ENCODE measurements at places on chromosomes 6 and 20.

- DNase-seq: no peak
These were observed 171.3 kb downstream of the ANKRD60 start for GRCh38 chr20:58056921-58057686.

DNA sequence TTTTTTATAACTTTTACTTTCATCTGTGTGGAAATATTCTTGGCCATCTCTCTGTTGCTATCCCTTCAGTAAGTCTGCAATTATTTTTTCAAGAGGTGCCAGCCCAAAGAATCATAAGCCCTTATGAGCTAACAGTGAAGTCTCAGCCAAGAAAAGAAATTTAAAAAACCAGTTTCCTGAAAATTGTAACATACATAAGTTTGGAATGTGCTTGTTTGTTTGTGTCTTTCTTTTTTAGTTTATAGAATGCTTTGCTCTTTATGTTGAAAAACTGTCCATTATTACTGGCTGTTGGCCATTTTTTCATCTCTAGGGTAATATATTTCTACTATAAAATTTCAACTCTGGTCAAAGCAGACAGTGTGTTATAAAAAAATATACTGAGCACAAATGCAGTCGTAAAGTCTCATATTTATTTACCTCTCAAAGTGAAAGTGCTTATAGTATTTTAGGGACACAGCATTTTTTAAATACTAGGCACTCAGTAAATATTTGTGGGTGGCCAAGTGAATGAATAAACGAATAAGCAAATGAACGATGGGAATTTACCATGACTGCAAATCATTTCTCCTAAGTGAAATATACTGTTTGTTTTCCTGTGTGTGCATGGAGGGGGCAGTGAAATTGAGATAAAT, 659.7 kb downstream of the KIF16B start:
- DNase-seq: no peak

GRCh38 chr20:14918976-14919375, 581.6 kb upstream of the FLRT3 start:
- DNase-seq: no peak

- no peak for DNase-seq
These were observed 431.8 kb upstream of the MAN1A1 start for GRCh38 chr6:119781365-119781764.

DNA sequence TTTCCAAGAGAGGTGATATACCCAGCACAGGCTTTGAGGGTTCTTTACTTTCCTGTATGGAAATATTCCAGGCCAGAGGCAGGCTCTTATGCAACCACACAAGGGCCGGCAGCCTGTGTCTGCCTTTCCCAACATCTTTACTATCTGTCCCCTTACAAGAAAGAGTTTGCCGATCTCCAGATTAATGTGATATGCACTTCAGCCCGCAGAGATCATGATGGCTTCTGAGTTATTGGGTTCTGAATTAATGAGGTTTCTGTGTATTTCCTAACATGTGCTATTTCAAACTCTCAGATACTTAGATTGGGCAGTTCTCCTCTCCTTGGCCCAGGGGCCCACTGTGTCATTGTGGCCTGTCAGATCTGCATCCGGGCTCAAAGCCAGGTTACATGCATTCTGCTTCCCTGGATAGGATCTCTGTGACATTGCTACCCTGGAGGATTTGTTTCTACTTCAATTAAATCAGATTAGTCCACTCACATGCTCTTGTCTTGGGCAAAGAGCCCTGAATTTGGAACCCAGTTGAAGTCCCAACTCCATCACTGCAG, 56.6 kb downstream of the TGM2 start:
- DNase-seq: no peak

- DNase-seq: no peak
These were observed 23.6 kb downstream of the VPS52 start for GRCh38 chr6:33247977-33248642.

GRCh38 chr6:80636689-80637088, 530.2 kb downstream of the BCKDHB start:
- DNase-seq: no peak

DNA sequence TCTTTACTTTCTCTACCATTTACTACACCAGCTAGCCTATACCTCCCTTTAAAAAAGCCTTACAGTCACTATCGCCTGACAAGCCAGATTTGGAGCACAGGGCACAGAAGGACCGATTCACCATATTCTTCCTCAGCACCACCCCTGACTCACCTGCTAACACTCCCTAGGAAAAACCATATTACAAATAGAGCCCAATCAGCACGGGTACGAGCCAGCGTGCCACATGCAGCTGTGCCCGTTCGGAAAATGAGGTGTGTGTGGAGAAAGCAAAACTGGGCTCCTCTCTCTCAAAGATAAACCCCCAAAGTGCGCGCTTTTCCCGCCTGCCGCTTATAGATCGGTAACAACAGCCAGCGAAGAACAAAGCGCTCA, 1.2 kb downstream of the SYNCRIP start:
- DNase-seq: no peak

- DNase-seq: no peak
These were observed 15.8 kb downstream of the FOXF2 start for GRCh38 chr6:1405221-1405620.

DNA sequence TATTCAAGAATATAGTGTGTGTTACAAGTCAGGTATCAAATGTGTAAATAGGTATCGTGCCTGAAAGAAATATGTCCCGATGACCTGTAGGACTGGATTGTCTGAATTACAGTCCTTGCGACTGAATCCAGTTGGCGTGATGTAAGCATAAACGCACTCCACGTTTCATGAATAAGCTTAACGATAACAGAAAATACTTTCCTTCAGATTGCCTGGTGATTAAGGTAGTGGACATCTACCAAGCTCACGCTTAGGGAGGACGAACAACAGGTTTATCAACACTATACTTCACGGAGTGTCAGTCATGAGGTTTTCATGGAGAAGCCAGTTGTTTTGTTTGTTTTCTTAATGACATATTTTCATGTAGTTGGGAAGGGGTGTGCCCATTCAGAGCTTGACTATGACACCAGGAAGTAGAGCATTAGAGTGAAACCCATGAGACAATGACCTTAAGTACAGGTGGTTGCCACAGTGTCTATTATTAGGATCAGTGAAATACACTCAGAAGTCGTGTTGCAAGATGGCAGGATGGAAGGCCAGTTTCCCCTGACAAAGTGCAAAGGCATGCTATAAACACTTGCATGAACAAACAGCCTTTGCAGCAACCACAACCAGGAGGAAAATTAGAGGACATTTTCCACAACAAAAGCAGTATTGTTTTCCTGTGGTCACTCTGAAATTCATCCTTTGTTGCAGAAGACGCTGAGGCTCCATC, 305.8 kb upstream of the PRDM1 start:
- no peak for DNase-seq

- DNase-seq: no peak
These were observed 90.1 kb upstream of the FERMT1 start for GRCh38 chr20:6212903-6213302.

DNA sequence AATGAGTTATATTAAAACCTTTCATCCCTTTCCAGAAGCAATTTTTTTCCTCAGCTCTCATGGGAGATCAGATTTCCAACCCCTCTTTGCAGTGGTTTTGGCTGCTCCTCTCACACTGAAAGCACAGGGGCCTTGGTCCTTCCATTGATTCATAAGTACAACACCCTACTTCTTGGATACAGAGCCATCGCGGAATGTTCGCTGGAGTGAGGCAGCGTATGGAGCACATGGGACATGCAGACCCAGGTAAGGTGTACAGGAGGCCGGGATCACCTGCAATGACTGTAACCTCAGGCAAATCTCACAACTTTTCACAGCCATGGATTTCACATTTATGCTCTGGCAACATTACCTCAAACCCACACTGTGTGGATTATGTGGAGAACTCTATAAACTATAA, 75.2 kb upstream of the HEY2 start:
- DNase-seq: no peak

GRCh38 chr6:72048080-72048479, 161.7 kb downstream of the RIMS1 start:
- no peak for DNase-seq

DNA sequence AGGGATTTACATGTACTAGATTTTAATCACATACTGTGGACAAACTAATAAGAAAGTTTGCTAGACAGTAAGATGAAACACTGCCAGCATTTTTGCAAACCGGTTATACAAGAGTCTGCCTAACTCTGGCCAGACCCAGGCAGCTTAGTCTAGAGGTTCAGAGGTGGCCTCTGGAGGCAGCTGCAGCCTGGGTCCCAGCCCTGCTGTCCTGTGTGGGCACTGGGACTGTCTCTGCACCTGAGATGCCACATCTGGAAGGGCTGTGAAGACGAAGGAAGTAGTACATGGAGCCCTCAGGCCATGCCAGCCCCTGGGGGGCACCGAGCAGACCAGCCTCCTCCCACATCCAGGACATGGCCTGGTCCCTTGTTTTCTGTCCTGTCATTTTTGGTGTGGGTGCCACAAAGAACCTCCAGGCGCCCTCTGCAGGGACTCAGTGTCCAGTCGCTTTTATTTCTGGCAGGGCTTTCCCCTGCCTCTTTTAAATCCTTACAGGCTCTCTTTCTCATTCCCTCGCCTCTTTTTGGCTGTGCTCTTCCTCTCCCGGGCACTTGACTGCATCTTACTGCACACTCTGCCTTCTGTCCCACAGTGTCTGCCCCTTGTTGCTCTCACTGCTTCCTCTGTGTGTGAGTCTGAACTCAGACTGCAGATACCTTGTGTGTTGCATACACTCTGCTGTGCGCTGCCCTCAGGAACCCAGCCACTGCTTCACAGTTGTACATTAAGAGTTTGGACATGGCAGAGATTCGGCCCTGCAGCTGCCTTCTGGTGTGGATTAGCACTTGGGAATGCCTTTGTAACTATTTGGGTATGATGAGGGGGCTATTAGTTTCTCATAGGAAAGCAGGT, 216.7 kb downstream of the ZDHHC14 start:
- no peak for DNase-seq

DNA sequence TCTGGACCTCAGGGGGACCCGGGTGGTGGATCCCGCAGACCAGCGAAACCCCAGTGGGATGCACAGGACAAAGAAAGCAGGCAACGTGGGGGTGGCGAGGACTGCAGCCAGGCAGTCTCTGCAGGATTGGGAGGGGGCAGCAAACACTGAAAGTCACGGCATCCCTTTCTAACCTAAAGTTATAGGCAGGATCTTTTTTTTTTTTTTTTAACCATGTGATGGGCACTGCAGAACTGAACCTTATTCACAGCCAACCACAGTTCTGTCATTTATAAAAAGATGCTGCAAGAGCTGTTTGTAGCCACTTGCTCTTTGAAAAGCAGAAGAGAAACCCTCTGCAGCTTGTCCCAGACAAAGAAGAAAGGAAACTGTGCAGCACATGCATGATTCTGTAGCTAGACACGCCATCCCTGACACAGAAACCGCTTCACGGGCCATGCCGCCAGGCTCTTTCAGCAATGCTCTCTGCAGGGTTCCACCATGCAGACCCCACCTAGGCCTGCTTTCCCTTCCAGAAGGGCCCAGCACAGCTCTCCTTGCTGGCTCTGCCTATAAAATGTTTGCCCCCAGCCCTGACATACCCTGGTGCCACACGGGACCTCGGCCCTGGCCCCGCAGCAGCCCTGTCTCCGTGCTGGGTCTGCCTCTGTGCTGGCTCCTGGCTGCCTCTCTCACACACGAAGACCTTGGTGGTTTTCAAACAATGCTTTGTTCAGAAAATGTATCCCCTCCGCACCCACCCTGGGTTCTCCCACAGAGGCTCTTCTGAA, 70.8 kb downstream of the PYGB start:
- no peak for DNase-seq

GRCh38 chr6:117498159-117498558, 15.7 kb downstream of the DCBLD1 start:
- DNase-seq: no peak

DNA sequence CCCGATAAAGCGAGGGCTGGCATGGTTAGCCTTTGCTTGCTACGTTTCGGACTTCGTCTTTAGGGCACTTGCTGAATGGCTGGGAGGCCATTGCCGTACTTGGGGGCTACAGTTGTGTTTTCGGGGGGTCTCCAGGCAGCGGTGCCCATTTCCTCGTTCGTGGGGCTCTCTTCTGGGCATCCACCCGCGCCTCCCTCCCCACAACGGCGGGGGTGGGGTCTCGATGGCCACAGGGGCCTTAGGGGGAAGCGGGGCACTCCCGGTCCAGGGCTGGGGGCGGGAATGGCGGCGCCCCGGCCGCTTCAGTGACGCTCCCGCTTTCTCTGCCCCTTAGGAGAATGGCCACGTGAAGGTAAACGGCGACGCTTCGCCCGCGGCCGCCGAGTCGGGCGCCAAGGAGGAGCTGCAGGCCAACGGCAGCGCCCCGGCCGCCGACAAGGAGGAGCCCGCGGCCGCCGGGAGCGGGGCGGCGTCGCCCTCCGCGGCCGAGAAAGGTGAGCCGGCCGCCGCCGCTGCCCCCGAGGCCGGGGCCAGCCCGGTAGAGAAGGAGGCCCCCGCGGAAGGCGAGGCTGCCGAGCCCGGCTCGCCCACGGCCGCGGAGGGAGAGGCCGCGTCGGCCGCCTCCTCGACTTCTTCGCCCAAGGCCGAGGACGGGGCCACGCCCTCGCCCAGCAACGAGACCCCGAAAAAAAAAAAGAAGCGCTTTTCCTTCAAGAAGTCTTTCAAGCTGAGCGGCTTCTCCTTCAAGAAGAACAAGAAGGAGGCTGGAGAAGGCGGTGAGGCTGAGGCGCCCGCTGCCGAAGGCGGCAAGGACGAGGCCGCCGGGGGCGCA, 2.4 kb downstream of the MARCKS start:
- no peak for DNase-seq

DNA sequence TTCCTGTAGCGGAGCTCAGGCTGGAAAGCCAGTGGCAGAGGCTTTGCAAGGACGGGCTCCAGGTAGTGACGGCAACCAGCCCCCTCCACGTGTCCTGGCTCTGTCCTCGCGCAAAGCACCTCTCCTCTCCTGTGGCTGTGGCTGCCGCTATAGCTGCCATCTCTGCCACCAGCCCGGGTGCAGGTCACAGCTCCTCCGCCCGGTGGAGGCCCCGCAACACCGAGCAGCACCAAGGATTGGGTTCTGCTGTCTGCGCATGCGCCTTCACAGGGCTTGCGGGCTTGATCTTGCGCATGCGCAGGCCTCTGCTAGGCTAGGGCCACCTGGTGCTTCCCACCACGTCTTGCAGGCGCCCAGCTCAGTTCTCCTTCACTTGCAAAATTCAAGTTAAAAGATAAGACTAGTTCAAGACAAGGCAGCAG, 625.4 kb downstream of the QKI start:
- DNase-seq: no peak
